Stimulated activated CD8-positive, alpha-beta memory T cell treated with anti-CD3 and anti-CD28 coated beads, Interleukin-7, amount 100 ng/mL, for 48 hours (primary cell): ENCODE measurements at places on chromosomes 12 and 14.
A peak's percentile ranks its signal among the peaks of the same experiment; 100 is the strongest.

- no peak for DNase-seq
Measured at GRCh38 chr12:131366261-131366871, 344.5 kb upstream of the SFSWAP start.

DNA sequence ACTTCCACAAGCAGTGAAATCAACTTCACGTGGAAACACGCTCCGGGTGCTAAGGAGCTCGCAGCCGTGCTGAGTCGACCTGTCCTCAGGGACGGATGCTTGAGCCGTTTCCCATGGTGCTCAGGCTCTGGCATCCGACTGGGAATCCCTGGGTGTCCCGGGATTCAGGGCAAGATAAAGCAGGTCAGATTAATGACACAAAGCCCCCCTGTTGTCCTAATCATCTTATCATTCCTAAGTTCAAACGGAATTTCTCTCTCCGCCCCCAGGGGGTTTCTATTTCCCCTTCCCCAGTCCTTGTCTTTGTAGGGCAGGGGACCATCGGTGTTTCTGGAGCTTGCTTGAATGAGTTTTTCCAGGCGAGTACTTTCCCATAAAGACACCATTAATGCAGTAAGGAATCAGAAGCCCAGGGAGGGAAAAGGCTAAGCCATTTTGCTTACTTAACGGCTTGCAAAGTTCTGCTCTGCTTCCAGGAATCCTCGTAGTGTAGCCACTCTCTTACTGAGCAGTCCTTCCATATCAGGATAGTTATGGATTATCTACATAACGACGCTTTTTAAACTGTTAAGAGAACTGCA is 116.5 kb downstream of the TMEM132C start:
- DNase-seq: no peak

- DNase-seq: no peak
Measured at GRCh38 chr12:128426511-128426910, 159.5 kb downstream of the TMEM132C start.

DNA sequence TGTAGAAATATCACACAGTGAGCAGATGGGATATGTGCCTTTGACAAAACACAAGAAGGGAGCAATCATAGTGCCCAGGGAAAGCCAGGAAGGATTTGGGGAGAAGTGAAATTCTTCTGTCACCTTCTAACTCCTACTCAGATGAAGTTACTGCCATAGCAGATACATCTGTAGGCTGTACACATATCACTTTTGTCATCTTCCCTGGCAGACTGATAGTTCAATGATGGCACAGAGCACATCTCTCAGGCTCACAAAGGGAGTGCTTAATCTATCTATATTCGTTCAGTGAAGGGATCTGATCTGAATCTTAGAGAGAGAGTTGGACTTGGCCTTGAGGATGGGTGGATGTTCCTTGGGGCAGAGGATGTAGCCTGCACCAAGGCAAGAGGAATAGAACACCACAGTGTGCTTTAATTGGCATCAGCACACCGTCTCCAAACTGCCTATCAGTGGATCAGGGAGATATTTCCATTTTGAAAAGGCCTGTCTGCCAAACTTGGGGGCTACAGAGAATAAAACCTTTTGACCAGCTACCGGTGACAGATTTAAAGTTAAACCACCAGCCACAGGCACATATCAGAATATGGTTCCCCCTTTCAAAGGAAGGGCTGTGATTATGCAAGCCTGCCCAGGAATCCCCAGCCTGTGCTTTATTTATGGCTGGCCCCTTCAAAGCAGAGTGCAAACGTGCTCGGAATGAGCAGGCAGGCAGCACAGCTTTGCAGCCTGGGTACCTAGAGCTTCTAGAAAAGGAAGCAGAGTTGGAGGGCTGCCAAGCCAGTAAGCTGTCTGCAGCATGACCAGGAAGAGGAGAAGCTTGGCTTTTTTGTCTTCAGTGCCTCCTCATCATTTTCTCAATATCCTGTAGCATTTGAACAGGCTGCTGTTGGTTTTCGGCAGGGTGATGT is 165.5 kb upstream of the DYRK2 start:
- peak; percentile 13 for DNase-seq

- no peak for DNase-seq
Measured at GRCh38 chr12:2225696-2226095, 172.9 kb downstream of the CACNA1C start.

DNA sequence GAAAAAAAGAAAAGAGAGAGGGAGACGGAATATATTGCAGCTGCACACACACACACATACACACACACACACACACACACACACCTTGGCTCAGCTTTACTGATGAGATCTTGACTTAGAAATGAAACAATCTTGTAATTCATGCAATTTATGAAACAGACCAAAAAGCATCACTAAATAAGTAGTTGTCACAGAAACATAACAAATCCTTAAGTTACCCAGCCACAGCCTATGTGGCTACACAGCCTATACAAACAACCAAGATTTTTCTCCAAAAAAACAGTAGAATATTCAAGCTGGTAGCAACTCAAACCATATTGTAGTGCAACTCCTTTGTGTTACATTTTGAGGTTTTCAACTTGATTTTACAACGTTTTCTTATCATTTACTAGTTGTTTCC is 37.9 kb upstream of the GNG2 start:
- no peak for DNase-seq

DNA sequence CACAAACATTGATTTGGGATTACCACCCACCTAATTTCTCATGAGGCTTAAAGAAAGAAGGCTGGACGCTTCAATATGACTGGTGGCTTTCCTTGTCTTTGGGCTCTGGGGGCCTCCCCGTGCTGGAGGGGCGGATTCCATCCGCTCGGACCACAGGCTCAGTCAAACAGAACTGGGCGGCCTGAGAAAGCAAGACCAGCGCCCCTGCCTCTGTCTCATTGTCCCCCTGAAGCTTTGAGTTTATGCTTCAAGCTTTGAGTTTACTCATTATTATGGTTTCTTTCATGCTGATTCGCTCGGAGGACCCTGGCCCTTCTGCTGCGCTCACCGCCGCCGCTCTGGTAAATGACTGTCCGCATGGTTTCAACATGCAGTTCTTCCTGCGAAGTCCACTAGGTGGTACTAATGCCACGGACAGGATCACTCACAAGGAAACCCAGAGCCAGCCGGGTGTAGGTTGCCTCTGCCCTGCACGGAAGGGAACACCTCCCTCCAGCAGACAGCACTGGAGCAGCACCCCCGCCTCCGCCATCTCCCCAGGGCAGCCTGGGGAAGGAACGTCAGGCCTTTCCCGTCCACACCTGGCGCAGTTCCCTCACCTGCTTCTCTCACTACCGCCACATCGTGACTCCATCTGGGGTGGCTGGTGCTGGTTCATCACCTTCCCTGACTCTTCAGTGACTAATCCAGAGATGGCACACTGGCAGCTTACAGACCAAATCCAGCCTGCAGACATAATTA is 13.2 kb upstream of the TIGAR start:
- DNase-seq: no peak

- DNase-seq: no peak
Measured at GRCh38 chr12:56987011-56987410, 19.3 kb downstream of the ZBTB39 start.

- no peak for DNase-seq
Measured at GRCh38 chr14:90045616-90046015, 16.2 kb upstream of the KCNK13 start.

DNA sequence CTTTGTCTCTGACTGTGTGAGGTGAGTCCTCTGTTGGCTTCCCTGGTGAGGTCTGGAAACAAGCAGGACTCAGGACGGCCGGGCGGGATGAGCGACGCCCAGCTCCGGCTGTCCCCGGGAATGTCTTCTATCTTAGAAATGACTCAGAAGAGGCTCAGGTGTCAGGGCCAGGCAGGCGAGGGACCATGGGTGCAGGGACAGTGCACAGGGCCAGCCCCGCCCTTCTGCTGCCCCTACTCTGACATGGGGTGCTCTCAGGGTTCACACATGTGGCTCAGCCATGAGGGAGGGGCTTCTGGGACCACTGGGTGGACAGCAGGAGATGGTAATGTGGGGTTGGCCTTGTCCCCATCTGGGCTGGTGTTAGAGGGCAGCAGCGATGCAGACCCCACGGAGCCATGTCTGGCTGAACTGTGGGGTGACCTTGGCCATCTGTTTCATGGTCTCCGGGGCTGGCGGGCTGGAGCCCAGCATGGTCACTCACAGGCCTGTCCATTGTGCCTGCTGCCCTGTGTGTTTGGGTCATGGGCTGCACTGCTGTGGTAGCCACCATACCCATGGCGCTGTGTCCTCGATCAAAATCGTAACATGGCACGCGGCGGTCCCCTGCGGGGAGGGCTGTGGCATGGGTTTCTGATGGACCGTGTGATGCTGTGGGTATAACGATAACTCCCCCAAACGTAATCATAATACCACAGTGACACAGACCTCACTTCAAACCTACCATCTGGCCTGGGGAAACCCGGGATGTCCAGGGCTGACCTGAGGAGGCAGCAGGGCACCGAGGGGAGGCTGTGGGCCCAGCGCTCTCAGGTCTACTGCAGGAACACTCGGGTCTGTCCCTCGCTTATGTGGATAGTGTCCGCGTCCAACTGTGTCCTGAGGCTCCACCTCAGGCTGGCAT is 368.8 kb downstream of the TMEM121 start:
- no peak for DNase-seq

DNA sequence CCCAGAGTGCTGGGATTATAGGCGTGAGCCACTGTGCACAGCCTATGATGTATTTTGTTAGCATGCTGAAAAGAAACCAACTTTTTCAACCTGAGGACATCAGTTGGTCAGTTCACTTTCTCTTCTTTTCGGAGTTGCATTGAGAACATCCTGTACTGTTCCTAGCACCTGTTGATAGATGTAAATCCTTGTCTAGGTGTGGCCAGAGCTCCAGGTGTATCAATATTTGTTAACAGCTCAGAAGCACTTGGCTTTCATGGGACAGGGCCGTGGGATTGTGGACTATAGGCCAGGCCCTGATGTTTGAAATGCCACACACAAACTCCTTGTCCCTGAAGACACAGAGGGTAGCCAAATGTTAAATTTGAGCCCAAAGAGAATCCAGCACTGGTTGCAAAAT is 14.9 kb downstream of the HCAR2 start:
- DNase-seq: no peak

- DNase-seq: no peak
Measured at GRCh38 chr14:24960816-24961215, 89.1 kb downstream of the STXBP6 start.
